ENCODE measurements at places on chromosomes 13 and 19. TPM values are rescaled to one million over a fixed set of nuclear protein-coding genes. Genes with fewer than 3 reads are reported as not detected.

Gene LRRC4B
- total RNA-seq, result 0.53 TPM

Gene ZNF439
- 0.60 TPM for total RNA-seq

Gene RASGRP4
- total RNA-seq, result 1.0 TPM

Gene PGLYRP2
- 65.8 TPM for total RNA-seq

Gene KLK11
- total RNA-seq, result not detected

Gene RGCC
- total RNA-seq, result 0.88 TPM

Gene TLE6
- total RNA-seq, result 3.6 TPM

Gene ZNF626
- total RNA-seq, result 3.0 TPM

Measured in left lobe of liver (tissue), 2 donors.